ENCODE measurements at places on chromosomes 13 and 19. TPM values are rescaled to one million over a fixed set of nuclear protein-coding genes. Genes with fewer than 3 reads are reported as not detected.

The MLNR gene
- not detected for total RNA-seq

The LIM2 gene
- not detected for total RNA-seq

The PCDH17 gene
- 9.4 TPM for total RNA-seq

The IGSF23 gene
- total RNA-seq = 0.19 TPM

The CRX gene
- not detected for total RNA-seq

The PPM1N gene
- total RNA-seq = 0.96 TPM

The CACNG6 gene
- total RNA-seq = 1.7 TPM

The ZNF835 gene
- total RNA-seq = 1.7 TPM

The IGFL2 gene
- total RNA-seq = not detected

The CD33 gene
- not detected for total RNA-seq

The CEACAM7 gene
- total RNA-seq = not detected

The EFNB2 gene
- 1.2 TPM for total RNA-seq

The ZNF534 gene
- total RNA-seq = under 0.01 TPM

The FFAR2 gene
- total RNA-seq = not detected
